Activated T-helper 1 cell treated with anti-CD3 and anti-CD28 coated beads, Interleukin-12 subunit alpha, Interleukin-12 subunit beta, Interleukin-2, Interleukin-4 antibody, amounts not matched to agents 30 ng/mL and 10 ng/mL and 1 ng/mL, durations not matched to agents 14 hours and 24 hours and 36 hours (primary cell): ENCODE measurements at places on chromosomes 4 and X. TPM values are rescaled to one million over a fixed set of nuclear protein-coding genes. Genes with fewer than 3 reads are reported as not detected.

Gene METTL14
- 44.6 and 48.3 TPM in 2 replicates for total RNA-seq

Gene CTAG1A
- total RNA-seq: not detected in 2 replicates

Gene SORCS2
- not detected in 2 replicates for total RNA-seq

Gene NEIL3
- total RNA-seq: 12.9 and 13.6 TPM in 2 replicates

Gene NUP62CL
- total RNA-seq: 0.54 and 1.1 TPM in 2 replicates

Gene DMRTC1B
- not detected in 2 replicates for total RNA-seq

DNA sequence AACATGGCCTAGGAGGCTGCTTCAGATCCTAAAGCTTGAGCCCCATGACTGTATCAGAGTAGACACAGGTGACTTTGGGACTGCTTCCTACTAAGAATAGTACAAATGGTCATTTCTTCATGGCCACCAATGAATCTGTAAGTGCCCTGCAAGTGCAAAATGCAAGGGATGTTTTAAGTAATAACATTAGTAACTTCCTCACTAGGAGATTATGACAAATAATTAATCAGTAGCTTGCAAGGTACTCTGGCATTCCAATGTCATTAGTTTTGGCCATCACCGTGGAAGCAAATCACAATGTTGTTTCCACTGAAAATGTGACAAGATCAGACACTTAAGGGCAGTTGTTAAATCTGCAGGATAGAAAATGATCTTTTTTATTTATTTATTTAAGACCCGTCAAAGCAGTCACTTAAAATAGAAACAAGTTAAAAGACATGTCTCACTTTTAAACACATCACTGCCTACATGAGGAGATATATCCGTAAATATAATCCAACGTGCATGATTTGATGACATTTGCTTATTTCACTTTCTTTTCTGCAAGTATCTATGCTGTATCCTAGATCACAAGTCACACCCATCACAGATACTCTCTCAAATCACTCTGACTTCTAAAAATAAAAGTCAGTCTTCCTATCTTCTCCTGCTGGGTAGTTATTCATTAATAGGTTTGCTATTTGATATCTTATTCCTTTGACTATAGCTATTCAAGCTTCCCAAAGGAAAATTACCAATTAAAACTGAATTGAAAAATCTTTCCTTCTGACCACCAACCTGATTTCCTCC, 400.6 kb downstream of the IL15 start:
- DNase-seq: no peak
- no peak overlapping the region for H3K4me3 ChIP-seq
- H3K27ac ChIP-seq: no peak overlapping the region
- H3K27me3 ChIP-seq: no peaks in the 10 kb centered on the region
- H3K36me3 ChIP-seq: no peaks in the 10 kb centered on the region

GRCh38 chrX:108299704-108300103, 138.5 kb downstream of the COL4A6 start:
- H3K4me1 ChIP-seq: no peaks in the 10 kb centered on the region
- H3K4me3 ChIP-seq: no peak overlapping the region
- no peaks in the 10 kb centered on the region for H3K27me3 ChIP-seq

DNA sequence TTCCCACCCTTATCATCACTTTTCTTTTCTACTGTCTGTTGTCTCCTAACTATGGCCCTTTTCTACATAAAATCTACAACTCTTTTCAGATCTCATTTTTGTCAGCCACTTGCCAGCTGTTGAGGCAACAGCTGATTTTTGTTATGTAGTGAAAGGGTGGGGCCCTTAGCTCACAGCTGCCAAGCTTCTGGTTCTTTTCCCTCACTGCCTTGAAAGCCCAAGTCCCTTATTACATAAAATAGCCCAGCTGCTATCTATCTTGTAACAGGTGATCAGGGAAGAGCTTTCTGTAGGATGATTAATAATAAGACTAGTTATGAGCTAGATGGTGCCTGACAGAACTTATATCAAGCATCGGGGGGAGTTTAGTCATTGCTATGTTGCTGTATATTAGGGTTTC, 45.9 kb downstream of the ADGRL3 start:
- DNase-seq: no peak
- no peaks in the 10 kb centered on the region for H3K27me3 ChIP-seq
- no peaks in the 10 kb centered on the region for H3K36me3 ChIP-seq

DNA sequence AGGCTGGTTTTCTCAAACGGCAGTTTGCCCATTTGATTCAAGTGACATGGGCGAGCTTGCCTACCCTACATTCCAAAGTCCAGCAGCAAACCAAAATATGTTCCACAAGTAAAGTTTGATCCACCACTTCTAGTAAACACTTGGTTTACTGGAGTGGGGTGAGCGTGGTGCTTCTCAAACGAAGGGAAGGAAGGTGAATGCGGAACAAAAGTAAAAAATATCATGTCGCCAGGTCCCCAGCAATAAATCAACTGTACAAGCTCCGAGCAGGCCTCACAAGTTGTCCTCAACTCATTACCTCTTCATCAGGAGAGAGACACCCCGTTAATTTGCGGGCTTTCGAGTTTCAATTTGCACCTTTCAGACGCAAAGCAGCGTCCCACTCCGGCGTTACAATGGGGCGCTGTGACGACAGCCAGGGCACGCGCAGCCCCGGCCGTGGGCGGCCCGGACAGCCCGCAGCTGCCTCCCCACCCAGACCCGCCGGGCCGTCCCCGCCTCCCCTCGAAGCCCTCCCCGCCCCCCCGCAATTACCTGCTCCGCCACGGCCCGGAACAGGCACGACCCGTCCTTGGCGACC, 1.0 kb downstream of the OTUD4 start:
- DNase-seq: peak; percentile 73
- H3K27me3 ChIP-seq: no peaks in the 10 kb centered on the region
- peaks cover 40% of the 10 kb centered on the region for H3K4me1 ChIP-seq

DNA sequence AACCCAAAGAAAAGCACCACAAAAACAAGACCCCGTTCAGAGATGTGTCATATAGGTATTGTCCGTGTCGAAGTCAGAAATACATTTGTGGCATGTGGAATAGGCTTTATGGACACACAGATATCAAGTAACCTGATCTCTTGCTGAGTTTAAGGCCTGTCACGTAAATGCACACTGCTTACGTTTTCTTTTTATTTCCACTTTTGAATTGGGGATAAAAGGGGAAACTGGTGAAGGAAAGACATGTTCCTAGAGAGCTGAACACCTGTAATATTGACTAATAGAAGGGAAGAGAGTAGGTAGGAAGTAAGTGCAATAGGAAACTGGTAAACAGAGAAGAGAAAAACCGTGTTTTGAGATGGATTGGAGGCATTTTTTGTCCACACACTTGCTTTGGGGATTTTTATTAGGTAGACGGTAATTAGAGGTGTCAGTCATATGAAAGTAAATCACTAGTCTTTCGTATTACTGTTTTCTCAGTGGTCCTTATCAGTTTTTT, 24.9 kb downstream of the TMEM131L start:
- H3K27ac ChIP-seq: peak overlapping the region; percentile 32
- H3K36me3 ChIP-seq: peaks cover 21% of the 10 kb centered on the region
- DNase-seq: no peak
- no peaks in the 10 kb centered on the region for H3K27me3 ChIP-seq

- no peak for DNase-seq
- no peaks in the 10 kb centered on the region for H3K36me3 ChIP-seq
- no peak overlapping the region for H3K4me3 ChIP-seq
Measured at GRCh38 chrX:18394477-18394876, 30.9 kb upstream of the CDKL5 start.

GRCh38 chrX:110394651-110395050, 36.0 kb downstream of the RTL9 start:
- H3K27ac ChIP-seq: no peak overlapping the region
- DNase-seq: no peak
- peaks cover 2% of the 10 kb centered on the region for H3K27me3 ChIP-seq
- no peaks in the 10 kb centered on the region for H3K36me3 ChIP-seq
- no peaks in the 10 kb centered on the region for H3K4me1 ChIP-seq
